ENCODE measurements at places on chromosomes 7 and 10.

- peak; percentile 96 for DNase-seq
Measured at GRCh38 chr7:1065585-1066241, 21.4 kb downstream of the GPR146 start.

DNA sequence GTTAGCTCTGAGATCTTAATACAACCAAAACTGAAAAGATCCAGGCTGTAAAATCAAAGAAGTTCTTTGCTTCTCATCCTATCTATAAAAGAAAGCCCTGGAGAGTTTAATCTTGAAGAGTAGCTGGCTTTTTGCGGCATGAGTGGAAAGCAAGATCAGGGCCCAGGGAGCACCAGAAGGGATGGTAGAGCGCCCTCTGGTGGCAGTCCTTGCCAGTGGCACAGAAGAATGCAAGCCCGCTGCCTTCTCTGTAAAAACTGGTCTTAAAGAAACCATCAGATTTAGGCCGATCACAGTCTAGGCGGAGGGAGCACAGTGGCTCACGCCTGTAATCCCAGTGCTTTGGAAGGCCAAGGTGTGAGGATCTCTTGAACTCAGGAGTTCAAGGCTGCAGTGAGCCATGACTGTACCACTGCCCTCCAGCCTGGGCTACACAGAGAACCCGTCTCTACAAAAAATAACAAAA lies 35.6 kb downstream of the CPN1 start:
- peak; percentile 84 for DNase-seq

DNA sequence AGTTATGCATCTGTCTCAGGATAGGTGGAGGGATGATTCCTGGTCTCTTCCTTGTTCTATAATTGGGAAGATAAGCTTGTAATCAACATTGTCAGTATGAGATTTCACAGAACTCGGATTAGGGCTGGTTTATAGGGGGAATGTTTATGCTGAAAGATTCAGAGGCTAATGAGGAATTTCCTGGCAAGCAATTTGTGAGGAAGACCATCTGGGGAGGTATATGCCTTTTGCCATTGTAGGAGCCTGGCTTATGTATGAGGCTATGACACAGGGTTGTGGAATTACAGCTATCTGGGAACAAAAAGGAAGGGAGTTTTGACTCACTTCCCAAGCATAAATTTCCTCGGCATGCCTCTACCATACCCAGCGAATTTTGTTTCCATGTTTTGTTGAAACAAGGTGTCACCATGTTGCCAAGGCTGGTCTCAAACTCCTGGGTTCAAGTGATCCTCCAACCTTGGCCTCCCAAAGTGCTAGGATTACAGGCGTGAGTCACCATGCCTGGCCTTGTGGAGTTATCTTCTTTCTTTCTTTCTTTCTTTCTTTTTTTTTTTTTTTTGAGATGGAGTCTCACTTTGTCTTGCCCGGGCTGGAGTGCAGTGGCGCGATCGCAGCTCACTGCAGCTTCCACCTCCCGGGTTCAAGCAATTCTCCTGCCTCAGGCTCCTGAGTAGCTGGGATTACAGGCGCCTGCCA lies 1.6 kb upstream of the COPS6 start:
- DNase-seq = no peak

DNA sequence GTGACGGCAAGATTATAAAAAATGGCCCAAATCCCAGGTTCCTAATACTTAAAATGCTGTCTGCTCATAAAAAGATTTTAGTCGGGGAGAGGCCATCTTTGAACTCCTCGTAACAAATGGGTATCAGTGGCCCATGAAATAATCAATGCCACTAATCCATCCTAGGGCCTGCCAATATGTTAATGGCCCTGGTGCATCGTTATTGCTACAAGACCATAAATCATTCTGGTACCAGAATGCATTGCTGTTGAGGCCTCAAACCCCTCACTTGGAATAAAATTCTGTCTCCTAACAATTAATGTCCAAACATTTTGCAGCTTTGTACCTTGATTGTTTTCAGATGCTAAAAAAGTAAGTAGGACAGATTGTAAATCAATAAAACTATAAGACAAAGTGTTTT lies 290.6 kb downstream of the LRMDA start:
- no peak for DNase-seq

GRCh38 chr7:50656141-50656895 lies 91.1 kb upstream of the DDC start:
- peak; percentile 11 for DNase-seq

- no peak for DNase-seq
Measured at GRCh38 chr7:47709051-47709450, 127.1 kb upstream of the TNS3 start.

DNA sequence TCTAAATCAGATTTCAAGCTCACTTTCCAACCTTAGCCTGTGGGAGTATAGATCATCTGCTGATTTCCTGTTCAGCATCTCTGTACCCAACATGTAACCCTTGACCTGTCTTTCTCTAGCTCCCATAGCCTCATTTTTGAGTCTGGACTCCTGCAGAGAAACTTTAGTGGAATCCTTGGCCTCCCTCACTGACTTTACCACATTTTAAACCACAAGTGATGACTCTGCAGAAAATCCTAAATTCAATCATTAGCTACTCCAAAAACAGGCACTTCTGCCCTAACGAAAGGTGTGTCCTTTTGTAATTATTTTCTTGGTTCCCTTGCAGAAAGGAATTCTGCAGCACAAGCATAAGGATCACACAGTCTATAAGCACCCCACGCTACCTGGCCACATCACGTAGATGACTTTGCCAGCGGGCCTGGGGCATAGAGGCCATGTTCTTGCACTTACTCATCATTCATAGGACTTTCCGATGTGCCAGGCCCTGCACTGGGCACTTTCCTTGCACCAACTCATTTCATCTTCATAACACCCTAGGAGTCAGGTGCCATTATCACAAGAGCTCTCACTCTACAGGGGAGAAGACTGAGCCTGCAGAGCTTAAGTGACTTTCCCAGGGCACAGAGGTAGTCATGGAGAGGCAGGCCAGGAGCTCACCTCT lies 57.2 kb upstream of the OPALIN start:
- DNase-seq = no peak

- peak; percentile 67 for DNase-seq
Measured at GRCh38 chr7:128425850-128426249, 16.1 kb upstream of the IMPDH1 start.

GRCh38 chr7:18724318-18724717 lies 228.8 kb downstream of the HDAC9 start:
- DNase-seq = no peak

- DNase-seq = no peak
Measured at GRCh38 chr10:83612050-83612449, 527.3 kb upstream of the GHITM start.

DNA sequence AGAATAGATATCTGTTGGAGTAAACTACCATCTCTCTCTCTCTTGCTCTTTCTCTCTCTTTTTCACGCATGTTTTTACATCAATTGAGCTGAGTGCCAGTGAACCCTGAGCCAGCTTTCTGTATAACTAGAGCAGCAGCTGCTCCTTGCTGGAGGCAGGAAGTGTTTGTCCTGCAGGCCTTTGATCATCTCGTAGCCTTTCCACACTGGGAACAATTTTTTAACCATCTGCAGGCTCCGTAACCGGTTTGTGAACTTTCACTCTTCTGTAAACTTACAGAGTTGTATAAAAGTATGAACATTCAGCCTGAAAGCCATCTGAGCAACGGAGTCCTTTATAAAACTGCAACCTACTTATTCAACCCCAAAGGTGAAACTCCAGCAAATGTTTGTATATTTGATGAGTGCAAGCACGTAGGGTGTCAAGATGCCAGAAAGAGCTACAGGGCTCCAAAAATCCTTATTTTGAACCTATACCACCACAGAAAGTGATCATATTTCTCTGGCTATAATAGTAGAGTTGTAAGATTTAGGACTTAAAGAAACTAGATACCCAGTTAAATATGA lies 162.8 kb upstream of the NFE2L3 start:
- no peak for DNase-seq

DNA sequence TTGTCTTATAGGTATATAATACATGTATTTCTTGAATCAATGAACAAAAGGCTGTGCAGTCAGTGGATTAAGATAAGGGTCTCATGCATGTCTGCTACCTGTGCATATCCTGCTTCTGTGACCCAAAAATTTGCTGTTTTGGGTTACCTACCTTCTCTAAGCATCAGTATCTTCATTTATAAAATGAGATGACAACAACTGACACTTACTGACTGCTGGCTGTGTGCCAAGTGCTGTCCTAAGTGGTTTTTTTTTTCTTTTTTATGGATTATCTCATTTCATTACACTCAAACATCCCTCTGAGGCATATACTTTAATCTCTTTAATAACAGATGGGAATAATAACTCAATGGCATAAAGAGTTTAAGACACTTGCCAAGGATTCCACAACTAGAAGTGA lies 2.1 kb downstream of the PDK4 start:
- DNase-seq = no peak

- no peak for DNase-seq
Measured at GRCh38 chr10:47092831-47093230, 181.6 kb downstream of the PTPN20 start.

DNA sequence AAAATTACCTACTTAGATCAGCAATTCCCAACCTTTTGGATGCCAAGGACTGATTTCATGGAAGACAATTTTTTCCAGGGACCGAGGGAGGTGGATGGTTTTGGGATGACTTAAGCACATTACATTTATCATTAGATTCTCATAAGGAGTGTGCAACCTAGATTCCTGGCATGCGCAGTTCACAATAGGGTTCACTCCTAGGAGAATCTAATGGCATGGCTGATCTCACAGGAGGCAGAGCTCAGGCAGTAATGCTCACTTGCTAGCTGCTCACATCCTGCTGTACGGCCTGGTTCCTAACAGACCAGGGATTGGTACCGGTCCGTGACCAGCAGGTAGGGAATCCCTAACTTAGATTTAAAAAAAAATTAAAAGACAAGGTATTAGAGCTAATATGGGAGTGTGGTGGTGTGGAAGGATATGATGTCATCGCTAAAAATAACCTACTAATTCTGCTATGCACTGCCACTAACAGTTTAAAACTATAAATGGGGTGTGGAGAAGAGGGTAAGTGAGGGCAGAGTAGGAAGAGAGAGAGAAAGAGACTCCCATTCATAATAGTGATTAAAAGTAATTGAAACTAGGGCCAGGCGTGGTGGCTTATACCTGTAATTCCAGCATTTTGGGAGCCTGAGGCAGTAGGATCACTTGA lies 282.7 kb downstream of the BAMBI start:
- DNase-seq = no peak

DNA sequence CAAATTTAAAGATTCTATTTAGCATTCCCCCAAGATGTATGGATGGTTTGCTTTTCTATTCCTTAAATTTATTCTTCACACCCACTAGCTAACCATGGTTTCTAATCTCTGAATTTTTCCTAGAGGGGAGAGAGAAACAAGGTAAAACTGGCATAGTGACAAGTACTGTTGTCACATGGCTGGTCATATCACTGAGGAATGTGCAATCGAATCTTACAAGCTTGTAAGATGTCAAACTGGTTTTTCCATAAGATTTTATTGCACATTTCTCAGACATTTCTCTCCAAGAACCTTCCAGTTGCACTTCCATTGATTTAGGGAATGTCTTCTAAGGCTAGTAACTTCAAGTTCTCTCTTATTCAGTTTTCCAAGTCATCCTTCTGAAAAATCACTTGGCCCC lies 89.8 kb downstream of the MBL2 start:
- no peak for DNase-seq

DNA sequence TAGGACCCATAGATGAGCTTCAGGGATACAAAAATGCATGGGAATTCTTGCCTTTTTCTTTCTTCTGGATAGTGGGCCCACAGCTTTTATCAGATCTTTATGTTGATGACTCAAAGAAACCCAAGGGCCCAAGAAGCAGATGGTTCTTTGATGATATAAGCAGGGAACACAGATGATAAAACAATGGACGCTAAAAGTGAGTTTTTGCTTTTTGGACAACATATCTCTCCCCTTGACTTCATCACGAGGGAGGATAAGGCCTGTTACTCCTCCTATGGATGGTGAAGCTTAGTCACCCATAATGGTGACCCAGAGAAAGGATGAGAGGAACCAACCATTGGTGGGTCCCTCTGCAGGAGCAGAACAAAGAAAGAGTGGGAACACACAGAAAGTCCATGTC lies 6.5 kb upstream of the OGA start:
- DNase-seq = no peak

- DNase-seq = no peak
Measured at GRCh38 chr10:112756235-112756527, 193.9 kb upstream of the TCF7L2 start.

- DNase-seq = no peak
Measured at GRCh38 chr10:44043646-44044375, 341.1 kb downstream of the CXCL12 start.

DNA sequence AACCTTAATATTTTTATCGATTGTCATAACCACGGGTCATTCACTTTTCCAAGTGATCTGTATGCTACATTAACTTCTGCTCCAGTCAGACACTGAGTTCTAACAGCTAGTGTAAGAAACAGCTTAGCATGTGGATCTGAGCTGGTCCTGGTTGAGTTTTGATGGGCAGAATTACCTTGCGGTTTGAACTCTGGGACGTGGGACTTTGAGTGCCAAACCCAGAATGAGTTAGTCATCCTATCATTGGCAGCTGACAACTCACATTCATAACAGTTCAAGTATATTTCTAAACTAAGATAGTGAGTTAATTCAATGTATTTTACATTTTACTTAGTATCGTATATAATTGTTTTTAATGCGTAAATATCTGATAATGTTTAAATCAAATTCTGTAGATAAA lies 43.2 kb downstream of the C7orf33 start:
- peak; percentile 13 for DNase-seq

DNA sequence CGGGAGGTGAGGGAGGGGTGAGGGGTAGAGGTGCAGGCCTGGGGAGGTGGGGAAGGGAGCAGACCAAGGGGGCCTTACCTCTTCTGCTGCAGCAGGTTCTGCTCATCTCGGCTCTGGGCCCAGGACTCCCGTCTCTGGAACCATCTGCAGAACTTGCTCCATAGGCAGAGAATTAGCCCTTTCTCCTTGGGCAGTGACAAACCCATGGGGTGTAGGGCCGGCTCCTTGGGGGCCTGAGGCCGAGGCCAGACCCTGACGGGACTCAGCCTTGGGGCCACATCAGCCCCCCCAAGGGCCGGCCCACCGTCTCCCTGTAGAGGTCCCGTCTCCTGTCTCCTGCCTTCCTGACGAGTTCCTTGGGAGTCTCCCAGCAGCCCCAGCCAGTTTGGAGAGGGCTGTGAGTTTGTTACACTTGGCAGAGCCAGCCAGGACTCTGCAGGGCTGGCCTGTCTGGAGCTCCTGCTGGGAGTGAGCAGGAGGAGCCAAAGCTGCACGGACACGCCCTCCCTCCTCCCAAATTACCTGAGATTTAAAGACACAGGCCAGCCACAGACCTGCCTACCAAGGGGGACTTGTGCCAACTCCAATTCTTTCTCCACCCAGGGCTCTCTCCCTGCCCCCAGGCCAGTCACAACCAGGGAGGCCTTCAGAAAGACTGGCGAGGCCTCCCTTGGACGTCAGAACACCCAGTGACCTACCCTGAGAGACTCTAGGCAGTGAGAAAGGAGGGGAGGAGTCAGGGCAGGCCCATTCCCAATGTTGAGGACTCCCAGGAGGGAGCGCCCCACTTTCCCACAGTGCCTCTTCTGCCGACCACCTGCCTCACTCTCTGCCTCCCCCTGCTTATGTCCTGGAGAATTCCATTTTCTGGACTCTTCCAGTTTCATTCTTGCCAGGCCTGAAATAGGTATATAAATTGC lies at the start of gene TRPV6:
TSS of gene TRPV6 (minus strand) at position 435 of the 920 bp plus-strand sequence.
- peak; percentile 55 for DNase-seq

Measured in lower leg skin (tissue), 4 donors.